H7 (cell line): ENCODE measurements at places on chromosomes 5 and 9. TPM values are rescaled to one million over a fixed set of nuclear protein-coding genes. Genes with fewer than 3 reads are reported as not detected.

- DNase-seq: no peak
Measured at GRCh38 chr9:636931-637591, 204.4 kb upstream of the DMRT1 start.

GRCh38 chr9:69376651-69377050 is 51.6 kb downstream of the ENTREP1 start:
- no peak for DNase-seq

- no peak for DNase-seq
Measured at GRCh38 chr9:37342895-37343294, 79.6 kb upstream of the GRHPR start.

TNFSF15 gene
- total RNA-seq: not detected in 2 replicates

GRCh38 chr9:72315510-72316311 is 49.3 kb downstream of the ZFAND5 start:
- DNase-seq: peak; percentile 25

DNA sequence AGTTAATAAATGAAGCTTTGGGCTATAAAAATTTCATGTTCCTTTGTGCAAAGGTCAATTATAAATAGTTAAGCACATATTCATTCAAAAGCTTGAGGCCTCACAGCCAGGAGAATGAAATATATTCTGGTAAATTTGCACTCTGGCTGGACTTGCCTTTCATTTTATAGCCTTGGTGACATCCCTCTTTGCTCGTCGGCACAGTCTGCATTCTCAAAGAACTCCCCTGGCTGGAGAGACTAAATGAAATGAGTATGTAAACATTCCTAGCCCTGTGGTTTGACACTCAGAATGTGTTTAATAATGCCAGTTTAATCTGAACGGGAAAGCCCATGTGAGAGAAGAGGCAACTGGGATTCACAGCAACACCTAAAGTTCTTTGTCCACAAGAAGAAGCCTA is 285.6 kb downstream of the BRINP1 start:
- DNase-seq: no peak

GRCh38 chr5:20555034-20555433 is 567.0 kb upstream of the CDH18 start:
- no peak for DNase-seq

DNA sequence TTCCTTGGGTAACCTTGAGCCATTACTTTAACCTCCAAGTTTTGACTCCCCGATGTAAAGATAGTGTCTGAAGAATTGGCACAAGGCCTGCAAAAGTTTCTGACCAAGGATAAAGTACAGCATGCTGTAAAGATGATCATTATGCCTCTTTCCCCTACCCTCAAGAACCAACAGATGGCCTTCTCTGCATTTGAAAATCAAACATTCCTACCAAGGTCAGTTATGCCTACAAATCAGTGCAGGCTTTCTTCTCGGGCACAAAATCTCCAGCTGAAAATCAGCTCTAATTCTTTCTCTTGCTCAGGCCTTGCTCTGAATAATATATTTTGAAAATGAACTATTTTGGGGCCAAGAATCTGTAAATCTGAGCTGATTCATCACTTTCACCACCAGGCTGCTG is 59.7 kb downstream of the PPP2R2B start:
- no peak for DNase-seq

DNA sequence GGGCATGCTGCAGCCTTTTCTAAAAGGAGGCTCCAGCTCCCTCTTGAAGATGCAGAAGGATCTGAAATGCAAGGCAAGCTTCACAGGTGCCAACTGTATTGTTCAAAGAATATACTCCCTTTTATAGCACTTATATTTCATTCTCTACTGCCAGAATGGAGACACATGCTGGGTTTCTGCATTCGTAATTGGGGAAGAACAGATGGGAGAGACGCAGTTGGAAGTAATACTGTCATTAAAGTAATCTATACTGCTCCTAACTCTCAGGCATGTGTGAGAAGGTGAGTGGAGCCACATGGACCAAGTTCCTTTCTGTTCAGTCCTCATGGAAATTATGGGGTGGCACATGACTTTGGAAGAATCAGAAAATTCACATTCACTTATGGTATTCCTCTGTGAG is 226.4 kb downstream of the TRIM32 start:
- no peak for DNase-seq

STPG3 gene
- total RNA-seq: not detected in 2 replicates

EGFLAM gene
- 1.3 and 1.7 TPM in 2 replicates for total RNA-seq

DNA sequence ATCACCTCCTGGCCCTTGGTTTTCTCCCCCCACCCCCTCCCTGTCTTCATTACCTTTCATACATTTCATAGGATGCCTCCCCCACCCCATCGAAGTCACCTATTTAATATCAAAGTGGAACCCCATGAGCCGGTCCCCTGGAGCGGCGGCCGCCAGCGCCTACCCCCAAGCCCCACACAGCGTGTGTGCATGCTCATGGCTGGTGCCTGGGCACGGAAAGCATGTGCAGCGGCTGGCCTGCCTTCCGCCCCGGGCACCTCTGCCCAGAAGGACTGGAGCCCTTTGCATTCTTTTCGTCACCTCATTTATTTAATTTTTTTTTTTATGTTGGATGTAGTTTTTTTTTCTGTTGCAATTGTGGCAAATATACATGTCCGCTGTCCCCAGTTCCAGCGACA is 116.2 kb downstream of the WNK2 start:
- DNase-seq: peak; percentile 42

DNA sequence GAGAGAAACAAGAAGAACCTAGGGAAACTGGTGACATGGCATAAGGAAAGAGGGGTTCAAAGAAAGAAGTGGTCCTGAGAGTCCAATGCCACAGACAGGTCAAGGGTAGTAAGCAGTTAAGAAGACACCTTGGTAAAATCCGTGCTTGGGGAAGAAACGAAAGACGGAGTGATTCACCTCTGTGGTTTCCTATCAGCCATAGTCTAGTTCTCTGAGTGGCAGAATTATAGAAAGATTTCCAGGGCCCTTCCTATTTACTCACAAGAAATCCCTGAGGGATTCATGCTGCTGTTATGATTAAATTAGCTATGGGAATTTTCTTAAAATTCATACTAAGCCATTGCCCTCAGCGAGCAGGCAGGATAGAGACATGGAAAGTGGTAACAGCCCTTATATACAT is 31.7 kb downstream of the IL33 start:
- DNase-seq: no peak

PCDHGA8 gene
- total RNA-seq: 0.22 TPM in 1 of 2 replicates, not detected in the other

IQGAP2 gene
- total RNA-seq: 36.8 and 80.7 TPM in 2 replicates

DNA sequence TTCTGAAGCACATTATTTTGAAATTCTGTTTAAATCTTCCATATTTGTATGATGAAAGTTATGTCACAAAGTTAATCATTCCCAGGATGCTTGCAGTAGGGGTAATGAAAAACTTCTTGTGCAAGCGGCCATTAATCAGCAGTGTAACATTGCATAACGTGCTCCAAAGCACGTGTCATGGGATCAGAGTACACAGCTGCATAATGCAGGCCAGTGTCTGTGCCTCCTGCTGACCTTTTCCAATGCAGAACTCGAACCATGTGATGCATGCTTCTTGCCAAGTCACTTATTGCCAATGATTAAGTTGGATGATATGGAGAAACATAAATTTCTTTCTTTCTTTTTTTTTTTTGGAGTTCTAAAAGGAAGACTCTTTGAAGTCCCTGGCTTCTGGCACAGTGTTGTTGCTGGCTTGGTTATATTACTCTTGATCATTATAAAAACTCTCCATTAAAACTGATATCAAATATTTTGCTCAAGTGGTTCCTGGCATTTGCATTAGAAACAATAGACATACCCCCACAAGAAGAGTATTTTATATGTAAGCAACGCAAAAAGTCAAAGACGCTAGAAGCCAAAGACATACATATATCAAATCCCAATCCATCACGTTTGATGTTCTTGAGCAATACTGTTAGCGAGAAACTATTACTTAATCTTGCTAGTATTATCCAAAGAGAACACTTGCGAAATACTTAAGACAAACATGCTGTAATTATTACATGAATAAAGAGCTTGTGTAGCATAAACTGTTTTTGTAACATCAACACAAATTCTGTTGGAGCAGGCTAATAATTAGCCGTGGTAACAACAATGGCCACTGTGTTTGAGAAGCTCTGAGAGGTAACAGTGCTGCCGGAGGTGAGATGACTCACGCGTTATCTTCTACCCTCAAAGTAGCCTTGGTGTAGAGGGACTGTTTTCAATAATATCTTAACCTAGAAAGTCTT is 164.2 kb downstream of the AUH start:
- no peak for DNase-seq

GRCh38 chr5:76174101-76174500 is 90.9 kb downstream of the SV2C start:
- peak; percentile 14 for DNase-seq

DNA sequence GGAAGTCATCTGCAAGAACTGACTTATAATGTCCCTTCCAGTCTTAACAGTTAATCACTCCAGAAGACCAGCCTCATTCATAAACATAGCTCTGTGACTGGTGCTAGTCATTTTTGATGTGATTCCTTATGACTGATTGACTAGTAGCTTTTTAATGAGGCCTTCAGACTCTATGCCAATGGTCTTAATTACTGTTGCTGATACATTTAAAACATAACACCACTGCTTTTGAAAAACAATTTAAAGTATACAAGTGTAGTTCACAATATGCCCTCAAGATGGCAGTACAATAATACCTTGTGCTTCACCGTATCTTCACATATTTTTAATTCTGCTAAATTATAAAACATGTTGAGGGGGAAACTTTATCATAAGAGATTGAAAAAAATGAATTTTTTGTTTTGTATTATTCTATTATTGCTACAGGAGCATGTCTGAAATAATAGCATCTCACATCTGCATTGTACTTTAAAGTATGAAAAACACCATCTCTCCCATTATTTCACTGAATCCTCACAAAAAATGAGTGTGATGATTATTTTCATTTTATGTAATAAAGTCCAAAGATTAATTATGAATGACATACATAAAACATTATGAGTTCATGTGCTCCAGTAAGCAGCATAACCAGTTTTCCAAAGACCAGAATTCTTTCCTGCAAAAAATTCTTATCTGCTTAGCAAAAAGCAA is 55.2 kb upstream of the SHISAL2B start:
- DNase-seq: no peak

- no peak for DNase-seq
Measured at GRCh38 chr5:169424670-169425378, 123.9 kb upstream of the SLIT3 start.

DNA sequence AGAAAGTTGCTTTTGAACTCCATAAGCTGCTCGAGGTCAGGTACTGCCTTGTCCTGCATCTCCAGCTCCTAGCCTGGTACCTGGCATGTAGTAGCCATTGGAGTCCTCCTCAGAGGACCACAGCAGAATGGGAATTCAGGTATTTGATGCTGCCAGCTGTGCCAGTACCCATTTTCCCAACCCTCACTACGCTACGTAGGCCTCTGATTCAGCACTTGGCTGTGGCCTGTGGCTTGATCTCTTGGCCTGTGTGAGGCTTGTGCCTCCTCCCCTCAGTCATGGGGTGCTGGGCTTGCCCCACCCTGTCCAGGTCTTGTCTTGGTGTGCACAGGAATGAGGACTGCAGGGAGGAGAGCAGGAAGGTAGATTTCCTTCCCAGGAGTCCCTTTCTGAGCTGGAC is 11.8 kb downstream of the OTULIN start:
- DNase-seq: no peak

DNA sequence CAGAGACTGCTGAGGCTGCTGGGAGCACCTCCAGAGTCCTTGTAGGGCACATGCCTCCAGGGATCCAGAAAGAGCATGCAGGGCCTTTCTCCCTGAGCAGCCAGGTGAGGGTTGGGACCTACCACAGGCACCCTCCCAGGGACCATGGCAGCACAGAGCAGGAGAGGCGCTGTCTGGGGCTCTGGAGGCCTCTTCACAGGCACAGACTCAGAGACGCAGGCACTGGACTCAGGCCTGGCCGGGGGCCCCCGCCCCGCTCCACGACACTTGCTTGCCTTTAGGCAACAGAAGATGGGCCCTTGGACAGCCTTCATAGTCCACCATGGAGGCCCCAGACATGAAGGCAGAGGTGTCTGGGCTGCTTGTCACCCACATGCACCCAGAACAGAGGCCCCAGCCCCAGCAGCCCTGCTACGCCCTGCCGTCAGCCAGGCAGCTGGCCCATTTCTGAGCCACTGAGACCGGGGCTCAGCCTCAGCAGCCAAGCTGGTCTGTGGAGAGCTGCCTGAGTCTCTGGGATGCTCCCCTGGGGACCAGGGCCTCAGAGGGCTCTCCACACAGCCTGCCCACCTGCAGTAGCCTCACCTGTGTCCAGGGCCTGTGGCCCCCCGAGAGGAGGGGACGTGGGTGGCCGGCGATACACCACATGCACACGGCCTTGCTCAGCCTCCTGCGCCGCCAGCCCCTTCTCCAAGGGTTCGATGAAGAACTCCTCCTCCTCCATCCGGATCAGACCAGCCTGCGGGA is 72.8 kb downstream of the ADAMTS2 start:
- DNase-seq: no peak

DNA sequence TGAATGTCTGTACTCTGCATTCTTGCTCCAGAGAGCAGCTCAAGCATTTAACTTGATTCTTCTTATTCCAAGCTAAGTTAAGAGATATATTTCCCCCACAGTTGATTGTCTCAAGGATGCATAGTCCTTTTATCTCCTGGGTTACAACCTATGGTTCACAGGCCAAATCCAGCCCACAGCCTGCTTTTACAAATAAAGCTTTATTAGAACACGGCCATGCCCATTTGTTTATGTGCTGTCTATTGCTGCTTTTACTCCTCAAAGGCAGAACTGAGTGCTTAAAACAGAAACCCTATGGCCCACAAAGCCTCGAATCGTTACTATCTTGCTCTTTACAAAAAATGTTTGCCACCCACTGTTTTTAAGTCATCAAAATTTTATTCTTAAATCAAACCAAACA is 25.8 kb downstream of the TBC1D2 start:
- DNase-seq: no peak

DNA sequence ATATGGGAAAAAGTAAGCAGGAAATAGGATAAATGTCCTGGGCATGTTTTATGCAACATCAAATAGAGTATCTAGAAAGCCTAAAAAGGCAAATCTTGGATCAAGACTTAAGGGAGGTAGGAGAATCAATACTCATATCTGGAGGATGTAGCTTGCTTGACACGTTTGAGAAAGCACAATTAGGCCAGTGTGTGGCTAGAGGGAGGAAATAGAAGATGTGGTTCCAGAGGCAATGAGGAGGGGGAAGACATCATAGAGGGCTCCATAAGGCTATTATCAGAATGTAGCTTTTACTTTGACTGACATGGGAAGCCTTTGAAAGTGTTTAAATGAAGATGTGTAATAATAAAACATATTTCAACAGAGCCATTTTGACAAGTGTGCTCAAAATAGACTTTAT is 200.7 kb upstream of the CDH12 start:
- no peak for DNase-seq
